ENCODE measurements at places on chromosomes 3 and 15.

DNA sequence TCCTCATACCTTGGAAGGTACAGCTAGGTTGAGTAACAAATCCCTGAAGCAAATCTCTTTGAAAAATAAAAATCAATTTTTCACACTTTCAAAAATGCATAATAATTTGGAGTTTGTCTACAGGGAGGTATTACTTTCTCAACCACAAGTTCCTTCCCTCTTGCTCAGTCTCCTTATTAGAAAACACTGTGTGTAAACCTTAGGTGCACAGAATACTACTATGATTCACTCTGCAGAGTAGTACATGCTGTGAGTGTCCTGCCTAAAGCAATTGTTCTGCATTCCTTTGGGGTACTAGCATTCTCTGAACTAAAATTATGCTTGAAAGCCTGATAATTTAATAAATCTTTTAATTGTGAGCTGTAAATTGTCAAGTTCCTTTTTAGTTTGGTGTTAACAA is 115.9 kb upstream of the EPHA3 start:
- no peak for DNase-seq

- DNase-seq = no peak
Observed at GRCh38 chr3:42556089-42556632, 25.6 kb downstream of the SEC22C start.

GRCh38 chr15:75721923-75722870 is 9.5 kb upstream of the CSPG4 start:
- DNase-seq = peak; percentile 53

GRCh38 chr15:89307046-89307587 is 27.5 kb downstream of the POLG start:
- no peak for DNase-seq

GRCh38 chr3:57727106-57727505 is 29.0 kb upstream of the SLMAP start:
- no peak for DNase-seq

All from femur (tissue), 1 donor.